ENCODE measurements at places on chromosomes 11 and 22.

- no peak for DNase-seq
Observed at GRCh38 chr11:123690485-123690884, 36.1 kb upstream of the SCN3B start.

GRCh38 chr11:19774329-19774728 lies 61.7 kb downstream of the NAV2 start:
- DNase-seq: no peak

- no peak for DNase-seq
Observed at GRCh38 chr22:49689255-49689770, 138.4 kb downstream of the BRD1 start.

DNA sequence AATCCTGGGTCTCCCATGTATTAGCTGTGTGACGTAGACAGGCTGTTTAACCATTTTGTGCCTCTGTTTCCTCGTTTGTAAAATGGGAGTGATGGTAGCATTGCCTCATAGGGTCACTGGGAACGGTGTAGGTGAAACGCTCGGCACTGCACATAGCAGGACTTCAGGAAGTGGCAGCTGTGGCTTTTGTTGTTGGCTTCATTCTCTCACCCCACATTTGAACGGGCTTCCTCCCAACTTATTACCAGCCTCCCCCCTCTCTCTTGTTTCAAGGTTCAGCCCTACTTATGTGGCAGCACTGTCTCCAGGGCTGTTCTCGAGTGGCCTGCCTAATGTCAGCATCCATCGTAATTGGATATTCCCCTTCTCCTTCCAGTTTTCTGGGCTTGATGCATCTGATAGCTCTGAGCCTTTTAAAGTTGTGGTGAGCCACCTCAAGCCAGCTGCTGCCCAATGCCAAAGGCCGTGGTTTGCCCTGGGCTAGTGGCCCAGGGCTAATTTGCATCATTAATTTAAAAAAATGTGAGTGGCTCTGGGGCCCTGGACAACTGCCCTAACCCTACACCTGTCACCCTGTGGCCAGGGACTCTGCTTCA lies 217.8 kb upstream of the TBCEL start:
- DNase-seq: no peak

Measured in stimulated activated CD4-positive, alpha-beta T cell treated with anti-CD3 and anti-CD28 coated beads, Interleukin-12 subunit alpha, Interleukin-12 subunit beta, amount 100 ng/mL, for 4 hours (primary cell).